ENCODE measurements at places on chromosomes 16 and 17.
A peak's percentile ranks its signal among the peaks of the same experiment; 100 is the strongest.

GRCh38 chr16:82653550-82654511 lies 27.1 kb downstream of the CDH13 start:
- DNase-seq = peak; percentile 14

- peak; percentile 60 for DNase-seq
Observed at GRCh38 chr17:1485423-1486376, 6.8 kb downstream of the MYO1C start.

- no peak for DNase-seq
Observed at GRCh38 chr16:1042049-1042744, 30.4 kb upstream of the SSTR5 start.

- no peak for DNase-seq
Observed at GRCh38 chr16:89845417-89845816, 17.1 kb downstream of the SPIRE2 start.

DNA sequence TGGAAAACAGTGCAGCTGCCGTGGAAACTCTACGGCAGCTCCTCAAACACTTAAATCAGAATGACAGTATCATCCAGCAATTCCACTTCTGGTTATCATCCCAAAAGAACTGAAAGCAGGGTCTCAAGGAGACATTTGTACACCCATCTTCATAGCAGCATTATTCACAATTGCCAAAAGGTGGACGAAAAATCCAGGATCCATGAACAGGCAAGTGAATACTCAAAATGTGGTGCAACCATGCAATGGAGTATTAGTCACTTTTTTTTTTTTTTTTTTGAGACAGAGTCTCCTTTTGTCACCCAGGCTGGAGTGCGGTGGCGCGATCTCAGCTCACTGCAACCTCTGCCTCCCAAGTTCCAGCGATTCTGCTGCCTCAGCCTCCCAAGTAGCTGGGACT lies 10.6 kb upstream of the AATK start:
- DNase-seq = no peak

- no peak for DNase-seq
Observed at GRCh38 chr17:42334677-42335076, 46.4 kb downstream of the STAT5A start.

GRCh38 chr16:30053376-30054015 lies 12.1 kb upstream of the ALDOA start:
- no peak for DNase-seq

GRCh38 chr17:72946156-72946555 lies 146.3 kb downstream of the SLC39A11 start:
- no peak for DNase-seq

- DNase-seq = no peak
Observed at GRCh38 chr17:4309897-4310296, 46.1 kb upstream of the ANKFY1 start.

- no peak for DNase-seq
Observed at GRCh38 chr16:69217433-69217832, 30.5 kb downstream of the SNTB2 start.

DNA sequence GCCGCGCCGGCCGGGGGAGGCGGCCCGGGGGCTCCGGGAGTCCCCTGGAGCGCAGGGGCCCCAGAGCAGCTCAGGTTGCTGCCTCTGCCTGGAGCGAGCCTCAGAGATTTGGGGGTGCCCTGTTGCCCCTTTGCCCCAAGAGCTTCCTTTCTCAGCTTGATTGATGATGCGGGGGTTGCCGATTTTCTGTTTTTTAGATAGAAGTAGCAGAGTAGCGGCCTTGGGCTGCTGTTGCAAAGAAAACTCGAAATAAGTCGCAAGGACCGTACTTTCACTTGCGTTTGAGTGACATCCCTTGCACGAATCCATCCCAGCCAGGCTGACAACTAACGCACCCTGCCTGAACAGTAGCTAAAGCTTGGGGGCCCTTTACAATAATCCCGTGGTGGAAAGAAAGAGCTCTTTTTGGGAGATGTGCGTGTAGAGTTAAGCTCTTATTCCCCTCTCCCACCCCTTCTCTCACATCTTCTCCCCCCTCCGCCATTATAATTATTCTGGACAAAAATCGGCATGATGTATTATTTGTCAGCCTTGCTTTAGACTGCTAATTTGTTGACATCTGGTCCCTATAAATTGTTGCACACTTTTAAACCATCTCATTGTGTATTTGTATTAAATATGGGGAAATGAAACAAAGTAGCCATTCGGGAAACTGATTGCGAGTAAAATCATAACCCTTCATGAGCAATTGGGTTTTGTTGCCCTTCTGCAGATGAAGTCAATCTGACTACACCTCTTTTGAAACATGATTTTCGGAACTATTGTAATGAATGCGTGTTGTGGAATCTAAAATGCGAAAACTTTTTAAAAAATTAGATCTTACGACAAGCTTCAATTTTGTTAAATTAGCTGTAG lies 873 bp downstream of the USP10 start:
- peak; percentile 4 for DNase-seq

DNA sequence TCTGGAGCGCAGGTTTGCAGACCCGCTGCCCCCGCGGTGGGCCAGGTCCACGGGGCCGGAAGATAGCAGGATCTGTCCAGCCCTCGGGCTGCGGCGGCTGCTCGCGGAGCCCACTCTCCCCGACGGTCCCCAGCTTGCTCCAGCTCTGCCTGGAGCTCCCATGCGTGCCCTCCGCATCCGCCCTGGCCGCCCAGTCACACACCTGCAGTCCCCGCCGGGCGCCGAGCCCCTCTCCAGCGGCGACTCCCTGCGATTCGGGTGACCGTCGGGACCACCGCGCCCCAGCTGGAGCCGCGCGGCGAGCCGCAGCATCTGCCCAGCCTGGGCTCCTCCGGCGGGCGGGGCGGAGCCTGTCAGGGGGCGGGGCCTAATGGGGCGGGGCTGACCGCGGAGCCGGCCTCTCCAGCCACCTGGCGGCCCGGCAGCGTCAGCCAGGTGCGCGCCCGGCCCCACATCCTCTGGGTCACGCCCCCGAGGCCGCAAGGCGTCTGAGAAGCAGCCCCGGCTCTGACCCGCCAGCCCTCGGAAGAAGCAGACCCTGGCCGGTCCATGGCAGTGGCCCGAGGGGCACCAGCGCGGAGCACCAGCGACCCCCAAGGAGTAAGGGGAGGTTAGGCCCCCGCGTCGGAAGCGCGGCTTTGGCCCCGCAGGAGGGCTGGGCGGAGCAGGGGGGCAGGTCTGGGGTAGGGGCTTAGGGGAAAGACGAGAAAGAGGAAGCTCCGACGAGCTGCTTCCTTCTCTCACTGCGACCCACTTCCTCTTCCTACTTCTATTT lies at the start of gene PIK3R5:
PIK3R5 (minus strand) TSS at position 314 of the 775 bp plus-strand sequence. CDS start 54,213 bp downstream, outside the sequence.
- peak; percentile 80 for DNase-seq

GRCh38 chr17:57274162-57274561 lies 17.8 kb downstream of the MSI2 start:
- DNase-seq = no peak

GRCh38 chr16:48619547-48619946 lies 9.6 kb upstream of the N4BP1 start:
- no peak for DNase-seq

DNA sequence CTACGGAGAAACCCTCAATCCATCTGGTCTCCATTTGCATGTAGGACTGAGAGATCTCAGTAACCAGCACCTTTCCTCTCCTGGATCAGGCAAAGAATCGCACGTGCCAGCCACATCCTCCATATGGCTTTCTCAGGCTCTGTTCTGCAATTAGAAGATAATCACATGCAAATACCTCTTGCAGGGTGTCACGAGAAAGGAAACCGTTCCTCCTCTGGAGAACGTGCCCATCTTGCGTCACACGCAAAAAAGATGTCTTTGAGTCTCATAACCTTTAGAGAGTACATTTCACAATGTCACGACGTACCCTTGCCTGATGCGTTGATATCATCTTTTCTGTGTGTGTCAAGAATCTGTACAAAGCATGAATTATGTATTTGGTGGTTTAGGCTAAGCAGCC lies 36.2 kb upstream of the DNAH17 start:
- no peak for DNase-seq

DNA sequence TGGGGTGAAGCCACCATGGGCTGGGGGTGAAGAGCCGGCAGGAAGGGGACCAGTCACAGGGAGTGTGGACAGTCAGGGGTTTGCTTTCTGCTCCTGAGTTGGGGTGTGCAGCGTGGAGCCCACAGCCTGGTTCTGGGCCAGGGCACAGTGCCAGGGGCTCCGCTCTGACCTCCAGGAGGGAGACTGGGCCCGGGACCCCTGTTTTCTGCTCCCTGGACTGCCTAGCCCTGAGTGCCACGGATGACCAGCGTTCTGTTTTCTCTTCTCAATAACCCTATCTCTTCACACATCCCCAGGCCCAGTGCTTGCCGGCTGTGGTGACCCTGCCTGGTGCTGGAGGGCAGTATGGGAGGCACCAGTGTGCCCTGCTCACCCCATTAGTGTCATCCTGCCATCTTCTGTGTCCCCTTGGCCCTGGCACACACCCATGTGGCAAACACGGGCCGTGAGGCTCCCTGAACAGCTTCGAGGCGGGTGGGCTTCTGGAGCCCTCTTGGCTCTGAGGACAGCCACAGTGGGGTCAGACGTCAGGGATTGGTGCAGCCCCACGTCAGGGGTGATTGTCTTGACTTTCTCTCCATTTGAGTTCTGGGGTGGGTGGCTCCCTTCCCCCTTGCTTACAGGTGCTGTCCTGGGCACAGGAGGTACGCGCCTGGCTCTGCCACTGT lies 1.1 kb downstream of the CEMP1 start:
- DNase-seq = no peak

GRCh38 chr16:89906140-89907025 lies 12.3 kb upstream of the MC1R start:
- no peak for DNase-seq

All from stimulated activated CD4-positive, alpha-beta T cell treated with anti-CD3 and anti-CD28 coated beads, Interleukin-4, amount 100 ng/mL, for 48 hours (primary cell).